NCI-H2107 (cell line): ENCODE measurements at places on chromosomes 1 and 21.
A peak's percentile ranks its signal among the peaks of the same experiment; 100 is the strongest.

- DNase-seq = no peak
Measured at GRCh38 chr1:91783423-91784170, 102.4 kb downstream of the TGFBR3 start.

GRCh38 chr1:69824932-69825331 is 257.2 kb downstream of the LRRC7 start:
- DNase-seq = no peak

GRCh38 chr1:10056599-10056987 is 23.8 kb downstream of the UBE4B start:
- no peak for DNase-seq

DNA sequence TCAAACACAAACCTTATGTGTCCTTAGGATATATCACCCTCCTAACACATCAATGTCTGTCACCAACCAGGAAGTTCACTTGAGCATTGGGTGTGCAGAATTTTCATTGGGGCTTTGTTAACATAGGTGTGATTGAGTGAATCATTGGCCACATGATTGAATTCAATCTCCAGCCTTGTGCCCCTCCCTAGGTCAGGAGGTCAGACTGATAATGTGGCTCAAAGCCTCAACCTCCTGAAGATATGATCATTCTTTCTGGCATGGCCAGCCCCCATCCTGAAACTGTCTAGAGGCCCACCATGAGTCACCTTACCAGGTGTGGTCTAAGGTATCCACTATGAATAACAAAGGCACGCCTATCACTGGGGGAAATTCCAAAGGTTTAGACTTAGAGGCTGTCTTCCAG is 90.1 kb downstream of the PKN2 start:
- DNase-seq = no peak

DNA sequence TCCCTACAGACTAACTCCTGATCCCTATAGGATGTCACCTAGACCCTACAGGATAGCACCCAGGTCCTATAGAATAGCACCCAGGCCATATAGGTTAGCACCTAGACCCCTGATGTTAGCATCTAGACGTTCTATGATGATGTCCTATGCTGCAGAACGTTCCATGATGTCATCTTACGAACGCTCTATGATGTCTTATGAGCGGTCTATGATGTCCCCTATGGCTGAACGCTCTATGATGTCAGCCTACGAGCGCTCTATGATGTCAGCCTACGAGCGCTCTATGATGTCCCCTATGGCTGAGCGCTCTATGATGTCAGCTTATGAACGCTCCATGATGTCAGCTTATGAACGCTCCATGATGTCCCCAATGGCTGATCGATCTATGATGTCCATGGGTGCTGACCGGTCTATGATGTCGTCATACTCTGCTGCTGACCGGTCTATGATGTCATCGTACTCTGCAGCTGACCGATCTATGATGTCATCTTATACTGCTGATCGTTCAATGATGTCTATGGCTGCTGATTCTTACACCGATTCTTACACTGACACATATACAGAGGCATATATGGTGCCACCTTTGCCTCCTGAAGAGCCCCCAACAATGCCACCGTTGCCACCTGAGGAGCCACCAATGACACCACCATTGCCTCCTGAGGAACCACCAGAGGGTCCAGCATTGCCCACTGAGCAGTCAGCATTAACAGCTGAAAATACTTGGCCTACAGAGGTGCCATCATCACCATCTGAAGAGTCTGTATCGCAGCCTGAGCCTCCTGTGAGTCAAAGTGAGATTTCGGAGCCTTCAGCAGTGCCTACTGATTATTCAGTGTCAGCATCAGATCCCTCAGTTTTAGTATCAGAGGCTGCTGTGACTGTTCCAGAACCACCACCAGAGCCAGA is 9.5 kb downstream of the SON start:
- no peak for DNase-seq

GRCh38 chr1:41382480-41383090 is 21.4 kb downstream of the FOXO6 start:
- DNase-seq = no peak

- no peak for DNase-seq
Measured at GRCh38 chr1:155420788-155421187, 100.1 kb downstream of the RUSC1 start.

GRCh38 chr1:113928187-113928930 is 765 bp upstream of the HIPK1 start:
- no peak for DNase-seq

- no peak for DNase-seq
Measured at GRCh38 chr1:5752746-5753548, 239.3 kb downstream of the NPHP4 start.

DNA sequence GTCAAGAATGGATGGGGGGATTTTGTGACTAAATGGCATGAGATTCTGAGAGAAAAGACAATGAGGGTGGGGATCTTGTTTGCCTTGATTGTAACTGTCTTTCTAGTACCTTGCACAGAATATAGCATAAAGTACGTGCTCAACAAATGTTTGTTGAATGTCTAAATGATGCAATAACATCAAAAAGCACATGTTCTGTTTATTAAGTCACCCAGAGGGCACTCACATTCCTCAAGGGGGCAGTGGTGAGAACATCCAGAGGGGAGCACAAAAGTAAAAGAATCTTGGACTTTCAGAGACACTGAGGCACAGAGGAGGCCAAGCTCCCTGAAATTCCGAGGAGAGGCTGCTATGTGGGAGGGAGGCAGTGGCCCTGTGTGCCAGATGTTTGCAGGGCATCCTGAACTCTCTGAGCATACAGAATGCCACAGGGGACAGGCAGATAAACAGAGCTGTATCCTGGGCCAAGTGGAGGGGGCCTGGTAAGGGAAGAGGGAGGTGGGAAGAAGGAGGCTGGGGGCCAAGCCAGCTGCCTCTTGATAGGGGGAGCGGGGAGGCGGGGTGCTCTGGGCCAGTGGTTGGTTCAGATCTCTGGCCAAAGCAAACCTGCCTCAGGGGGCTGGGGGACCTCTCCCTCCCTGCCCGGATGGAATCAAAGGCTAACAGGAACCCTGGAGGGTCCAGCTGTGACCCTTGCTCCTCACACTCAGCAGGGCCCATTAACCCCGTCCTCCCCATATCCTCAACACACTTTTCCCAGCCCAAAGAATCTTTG is 6.5 kb upstream of the ATP1A2 start:
- no peak for DNase-seq

GRCh38 chr1:101190441-101190840 is 46.4 kb upstream of the S1PR1 start:
- DNase-seq = no peak

DNA sequence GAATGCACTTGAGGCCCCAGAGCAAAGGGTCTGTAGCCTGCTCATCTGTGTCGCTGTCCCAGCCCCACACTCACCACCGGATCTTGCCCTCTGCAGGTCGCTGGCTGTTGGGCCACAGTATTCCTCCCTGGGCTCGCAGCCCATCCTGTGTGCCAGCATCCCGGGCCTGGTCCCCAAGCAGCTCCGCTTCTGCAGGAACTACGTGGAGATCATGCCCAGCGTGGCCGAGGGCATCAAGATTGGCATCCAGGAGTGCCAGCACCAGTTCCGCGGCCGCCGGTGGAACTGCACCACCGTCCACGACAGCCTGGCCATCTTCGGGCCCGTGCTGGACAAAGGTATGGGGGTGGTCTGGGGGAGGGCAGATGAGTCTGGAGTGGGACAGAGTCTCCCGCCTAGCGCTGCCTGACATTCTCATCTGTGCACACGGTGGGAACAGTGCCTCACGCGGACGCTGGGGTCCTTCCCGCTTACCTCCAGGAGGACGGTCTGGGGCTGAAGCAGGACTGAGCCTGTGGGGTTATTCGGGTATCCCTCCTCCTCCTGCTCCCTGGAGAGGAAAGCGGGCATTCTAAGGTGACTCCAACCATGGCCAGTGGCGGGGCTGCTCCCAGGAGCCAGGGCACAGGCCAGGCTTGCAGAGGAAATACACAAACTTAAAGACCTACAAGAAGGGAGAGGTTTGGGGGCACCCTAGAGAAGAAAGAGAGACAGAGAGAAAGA is 15.9 kb downstream of the WNT3A start:
- DNase-seq = no peak

- no peak for DNase-seq
Measured at GRCh38 chr21:39531840-39532239, 80.1 kb downstream of the SH3BGR start.

- no peak for DNase-seq
Measured at GRCh38 chr1:201499795-201500669, 6.9 kb downstream of the CSRP1 start.

DNA sequence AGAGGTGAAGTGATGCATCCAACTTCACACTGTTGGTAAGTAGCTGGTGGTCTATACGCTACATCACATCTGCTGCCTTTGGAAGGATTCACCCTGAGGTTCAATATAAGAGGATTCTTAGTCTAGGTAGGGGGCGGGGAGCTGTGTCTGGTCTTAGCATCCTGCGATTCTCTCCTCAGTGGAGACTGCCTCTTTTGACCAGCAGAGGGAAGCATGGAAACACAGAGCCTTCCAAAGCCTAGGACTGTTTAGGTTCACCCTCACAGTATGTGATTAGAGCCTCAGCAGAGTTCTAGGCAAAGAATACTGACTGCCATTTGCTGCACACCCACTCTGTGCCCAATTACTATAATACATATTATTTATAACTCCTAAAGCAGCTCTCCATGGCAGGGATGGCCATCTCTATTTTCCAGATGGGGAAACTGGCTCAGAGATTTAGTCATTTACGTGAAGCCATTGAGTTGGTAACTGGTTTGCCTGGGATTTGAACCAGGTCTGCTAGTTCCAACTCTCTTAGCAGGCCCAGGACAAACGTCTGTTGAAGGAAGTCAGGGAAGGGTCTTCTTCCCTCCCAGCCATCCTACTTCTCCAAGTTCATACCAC is 28.9 kb upstream of the EFCAB14 start:
- DNase-seq = peak; percentile 31

DNA sequence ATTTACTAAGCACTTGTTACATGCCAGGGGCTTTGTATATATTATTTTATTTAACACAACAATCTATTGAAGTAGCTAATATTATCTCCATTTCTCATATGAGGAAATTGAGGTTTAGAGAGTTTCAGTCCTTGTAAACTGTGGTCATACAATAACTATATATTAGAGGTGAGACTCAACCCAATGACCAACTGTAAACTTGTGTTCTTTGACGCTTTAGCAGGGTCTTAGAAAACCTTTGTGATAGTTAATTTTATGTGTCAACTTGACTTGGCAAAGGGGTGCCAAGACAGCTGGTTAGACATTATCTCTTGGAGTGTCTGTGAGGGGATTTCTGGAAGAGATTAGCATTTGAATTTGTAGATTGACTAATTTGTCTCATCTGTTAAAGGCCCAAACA is 252.4 kb upstream of the B3GALT2 start:
- no peak for DNase-seq

GRCh38 chr1:56301791-56302190 is 277.6 kb downstream of the PLPP3 start:
- DNase-seq = no peak

- DNase-seq = no peak
Measured at GRCh38 chr1:228378873-228379460, 27.7 kb downstream of the TRIM11 start.

- no peak for DNase-seq
Measured at GRCh38 chr1:198936371-198937083, 297.7 kb downstream of the PTPRC start.

DNA sequence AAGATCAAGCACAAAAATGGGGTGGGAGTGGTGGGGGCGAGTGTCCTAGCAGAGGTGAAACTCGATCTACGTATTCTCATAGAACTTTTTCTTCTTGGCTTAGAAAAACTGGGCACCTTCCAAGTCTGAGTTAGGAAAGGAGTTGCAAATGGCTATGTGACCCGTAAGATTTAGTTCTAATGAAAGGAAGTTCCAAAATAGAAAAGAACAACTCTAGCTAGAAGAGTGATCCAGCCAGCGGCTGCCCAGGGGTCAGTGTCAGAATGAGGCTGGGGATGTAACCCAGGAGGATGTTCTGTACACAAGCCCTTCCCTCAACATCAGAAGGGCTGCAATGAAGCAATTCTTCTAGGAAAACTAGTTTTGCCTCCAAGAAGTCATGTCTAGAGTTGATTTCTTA is 5.2 kb downstream of the MTARC1 start:
- DNase-seq = no peak

DNA sequence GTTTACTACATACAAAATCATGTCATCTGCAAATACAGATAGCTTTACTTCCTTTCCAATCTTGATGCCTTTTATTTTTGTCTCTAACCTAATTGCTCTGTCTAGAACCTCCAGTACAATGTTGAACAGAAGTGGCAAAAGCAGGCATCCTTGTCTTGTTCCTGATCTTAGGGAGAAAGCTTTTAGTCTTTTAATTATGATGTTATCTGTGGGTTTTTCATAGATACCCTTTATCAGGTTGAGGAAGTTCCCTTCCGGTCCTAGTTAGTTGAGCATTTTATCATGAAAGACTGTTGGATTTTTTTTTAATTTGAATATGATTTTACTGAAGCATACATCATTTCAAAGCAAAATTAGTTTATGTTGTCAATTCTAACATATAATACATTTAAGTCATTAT is 45.7 kb upstream of the DISC1 start:
- DNase-seq = no peak

DNA sequence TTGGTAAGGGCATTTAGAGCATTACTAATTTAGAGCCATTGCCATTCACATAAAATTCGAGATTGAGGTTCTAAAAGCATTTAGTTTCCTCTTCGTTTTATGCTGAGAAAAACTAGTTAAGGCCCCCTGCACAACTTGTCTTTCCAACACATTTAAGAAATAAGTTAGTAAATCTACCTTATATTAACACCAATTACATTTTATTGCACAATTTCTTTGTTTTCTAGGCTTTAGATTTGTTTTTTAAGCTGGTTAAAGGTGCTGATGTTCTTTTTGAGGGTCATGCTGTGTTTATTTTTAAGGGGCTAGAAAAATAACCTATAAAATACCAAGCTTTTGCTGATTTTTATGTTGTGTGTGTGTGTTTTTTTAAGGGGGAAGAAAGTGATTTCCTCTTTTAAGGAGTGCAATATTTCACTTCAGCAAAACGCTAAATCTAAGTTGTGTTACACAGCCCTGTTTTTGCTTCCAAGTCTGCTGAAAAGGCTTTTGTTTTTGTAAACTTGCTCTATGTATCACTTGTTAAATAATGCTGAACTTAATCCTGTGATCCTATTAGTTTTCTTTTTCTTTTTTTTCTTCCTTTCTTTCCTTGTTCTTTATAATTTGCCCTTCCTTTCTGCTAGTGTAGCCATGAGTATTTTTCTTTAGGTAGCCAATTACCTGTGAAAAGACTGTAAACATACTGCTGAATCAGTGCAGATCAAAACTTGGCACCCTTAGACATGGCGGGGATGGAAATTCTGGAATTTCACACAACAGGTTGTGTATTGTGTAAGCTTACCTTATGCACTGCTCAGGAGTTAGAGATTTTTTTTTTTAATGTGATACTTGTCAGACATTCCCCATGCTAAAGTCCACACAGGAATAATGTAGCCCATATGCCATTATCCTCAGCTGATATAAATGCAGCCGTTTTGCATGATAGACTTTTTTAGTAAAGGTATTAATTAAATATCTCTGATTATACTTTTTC is 1.5 kb downstream of the CEPT1 start:
- DNase-seq = no peak

DNA sequence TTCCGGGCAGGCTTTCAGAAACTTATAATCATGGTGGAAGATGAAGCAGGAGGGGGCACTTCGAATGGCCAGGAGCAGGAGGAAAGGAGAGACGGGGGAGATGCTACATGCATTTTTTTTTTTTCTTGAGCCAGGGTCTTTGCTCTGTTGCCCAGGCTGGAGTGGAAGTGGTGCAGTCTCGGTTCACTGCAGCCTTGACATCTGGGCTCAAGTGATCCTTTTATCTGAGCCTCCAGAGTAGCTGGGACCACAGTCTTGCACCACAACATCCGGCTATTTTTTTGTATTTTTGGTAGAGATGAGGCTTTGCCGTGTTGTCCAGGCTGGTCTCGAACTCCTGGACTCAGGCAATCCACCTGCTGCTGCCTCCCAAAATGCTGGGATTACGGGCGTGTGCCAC is 61.6 kb downstream of the SELENOF start:
- no peak for DNase-seq

GRCh38 chr1:179141592-179142251 is 59.9 kb downstream of the TOR3A start:
- DNase-seq = no peak
